Muscle of leg (tissue), 16 donors: ENCODE measurements at places on chromosomes 3 and 15. TPM values are rescaled to one million over a fixed set of nuclear protein-coding genes. Genes with fewer than 3 reads are reported as not detected.

DNA sequence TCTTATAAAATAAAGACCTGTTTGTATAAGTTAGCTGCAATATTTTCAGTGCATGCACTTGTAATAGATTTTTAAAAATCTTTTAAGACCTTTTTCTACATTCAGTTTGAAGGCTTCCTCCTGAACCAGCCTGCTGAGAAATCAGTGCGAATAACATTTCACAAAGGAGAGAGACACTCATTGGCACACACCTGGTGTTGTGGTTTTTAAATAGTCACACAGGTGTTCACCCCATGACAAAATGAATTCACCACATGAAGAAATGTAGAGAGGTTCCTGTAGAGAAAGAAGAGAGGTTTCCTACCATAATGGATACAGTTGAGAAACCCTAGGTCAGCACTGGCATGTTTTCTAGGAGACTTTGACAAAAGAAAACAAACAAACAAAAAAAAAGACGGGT lies 237.3 kb downstream of the CNTN6 start:
- no peak overlapping the region for H3K4me3 ChIP-seq
- H3K27me3 ChIP-seq: no peaks in the 10 kb centered on the region
- DNase-seq: no peak
- H3K4me1 ChIP-seq: no peaks in the 10 kb centered on the region

DNA sequence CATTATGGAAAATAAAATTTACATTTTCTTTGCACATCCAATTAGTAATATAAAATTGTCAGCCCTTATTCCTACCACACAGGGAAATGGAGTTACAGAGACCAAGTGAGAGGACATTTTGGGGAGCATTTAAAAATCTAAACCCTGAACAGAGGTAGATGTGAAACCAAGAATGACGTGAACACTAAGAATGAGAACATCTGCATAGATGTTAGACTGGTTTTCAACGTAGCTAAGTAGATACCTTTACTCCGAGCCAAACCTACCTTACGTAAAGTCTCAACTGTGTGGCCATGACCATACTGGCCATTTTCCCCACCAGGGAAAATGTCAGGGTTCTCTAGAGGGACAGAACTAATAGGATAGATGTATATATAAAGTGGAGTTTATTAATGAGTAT lies 51.4 kb upstream of the THBS1 start:
- no peak overlapping the region for H3K27ac ChIP-seq
- H3K36me3 ChIP-seq: no peaks in the 10 kb centered on the region
- DNase-seq: no peak
- no peaks in the 10 kb centered on the region for H3K4me1 ChIP-seq
- no peaks in the 10 kb centered on the region for H3K27me3 ChIP-seq
- no peak overlapping the region for H3K4me3 ChIP-seq

- peaks cover 5% of the 10 kb centered on the region for H3K36me3 ChIP-seq
- no peak overlapping the region for H3K27ac ChIP-seq
- DNase-seq: no peak
- no peak overlapping the region for H3K4me3 ChIP-seq
- H3K4me1 ChIP-seq: no peaks in the 10 kb centered on the region
- H3K27me3 ChIP-seq: no peaks in the 10 kb centered on the region
Measured at GRCh38 chr3:165827233-165827632, 10.0 kb downstream of the BCHE start.

- H3K4me3 ChIP-seq: no peak overlapping the region
- no peaks in the 10 kb centered on the region for H3K36me3 ChIP-seq
- no peak for DNase-seq
- H3K27ac ChIP-seq: no peak overlapping the region
- no peaks in the 10 kb centered on the region for H3K27me3 ChIP-seq
- H3K4me1 ChIP-seq: no peaks in the 10 kb centered on the region
Measured at GRCh38 chr15:47367726-47368390, 349.4 kb upstream of the SEMA6D start.

GRCh38 chr3:17394541-17395155 lies 347.8 kb downstream of the TBC1D5 start:
- H3K4me3 ChIP-seq: no peak overlapping the region
- H3K27me3 ChIP-seq: no peaks in the 10 kb centered on the region
- no peaks in the 10 kb centered on the region for H3K4me1 ChIP-seq
- no peak overlapping the region for H3K27ac ChIP-seq

DNA sequence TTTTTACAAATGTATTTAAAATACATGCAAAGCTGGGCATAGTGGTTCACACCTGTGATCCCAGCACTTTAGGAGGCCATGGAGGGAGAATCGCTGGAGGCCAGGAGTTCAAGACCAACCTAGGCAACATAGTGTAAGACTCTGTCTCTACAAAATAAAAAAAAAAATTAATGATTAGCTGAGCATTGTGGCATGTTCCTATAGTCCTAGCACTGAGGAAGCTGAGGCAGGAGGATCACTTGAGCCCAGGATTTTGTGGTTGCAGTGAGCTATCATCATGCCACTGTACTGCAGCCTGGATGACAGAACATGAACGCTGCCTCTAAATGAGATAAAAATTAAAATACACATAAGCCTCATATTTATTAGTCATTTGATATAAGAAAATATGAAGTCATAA lies 142.8 kb downstream of the TCF12 start:
- no peaks in the 10 kb centered on the region for H3K36me3 ChIP-seq
- H3K4me1 ChIP-seq: no peaks in the 10 kb centered on the region
- H3K27ac ChIP-seq: no peak overlapping the region

GRCh38 chr15:62173215-62173614 lies 8.1 kb upstream of the C2CD4B start:
- peaks cover 4% of the 10 kb centered on the region for H3K4me1 ChIP-seq
- H3K27me3 ChIP-seq: no peaks in the 10 kb centered on the region
- DNase-seq: peak; percentile 58
- H3K27ac ChIP-seq: peak overlapping the region; percentile 82
- H3K36me3 ChIP-seq: no peaks in the 10 kb centered on the region

- H3K4me1 ChIP-seq: peaks cover 17% of the 10 kb centered on the region
- no peak overlapping the region for H3K4me3 ChIP-seq
- no peak for DNase-seq
- peaks cover 2% of the 10 kb centered on the region for H3K27me3 ChIP-seq
Measured at GRCh38 chr3:196144383-196145105, 62.7 kb upstream of the TFRC start.

DNA sequence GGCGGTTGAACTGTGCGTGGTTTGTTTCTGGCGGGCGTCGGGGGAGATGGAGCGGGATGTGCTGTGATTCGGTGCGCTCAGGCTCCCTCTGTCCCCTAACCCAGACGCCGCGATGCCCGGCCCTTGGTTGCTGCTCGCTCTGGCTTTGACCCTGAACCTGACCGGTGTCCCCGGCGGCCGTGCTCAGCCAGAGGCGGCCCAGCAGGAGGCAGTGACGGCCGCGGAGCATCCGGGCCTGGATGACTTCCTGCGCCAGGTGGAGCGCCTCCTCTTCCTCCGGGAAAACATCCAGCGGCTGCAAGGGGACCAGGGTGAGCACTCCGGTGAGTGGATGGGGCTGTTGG lies 1.2 kb downstream of the TRH start:
- no peaks in the 10 kb centered on the region for H3K36me3 ChIP-seq
- no peak overlapping the region for H3K27ac ChIP-seq
- H3K27me3 ChIP-seq: peaks cover 66% of the 10 kb centered on the region
- peaks cover 14% of the 10 kb centered on the region for H3K4me1 ChIP-seq

DNA sequence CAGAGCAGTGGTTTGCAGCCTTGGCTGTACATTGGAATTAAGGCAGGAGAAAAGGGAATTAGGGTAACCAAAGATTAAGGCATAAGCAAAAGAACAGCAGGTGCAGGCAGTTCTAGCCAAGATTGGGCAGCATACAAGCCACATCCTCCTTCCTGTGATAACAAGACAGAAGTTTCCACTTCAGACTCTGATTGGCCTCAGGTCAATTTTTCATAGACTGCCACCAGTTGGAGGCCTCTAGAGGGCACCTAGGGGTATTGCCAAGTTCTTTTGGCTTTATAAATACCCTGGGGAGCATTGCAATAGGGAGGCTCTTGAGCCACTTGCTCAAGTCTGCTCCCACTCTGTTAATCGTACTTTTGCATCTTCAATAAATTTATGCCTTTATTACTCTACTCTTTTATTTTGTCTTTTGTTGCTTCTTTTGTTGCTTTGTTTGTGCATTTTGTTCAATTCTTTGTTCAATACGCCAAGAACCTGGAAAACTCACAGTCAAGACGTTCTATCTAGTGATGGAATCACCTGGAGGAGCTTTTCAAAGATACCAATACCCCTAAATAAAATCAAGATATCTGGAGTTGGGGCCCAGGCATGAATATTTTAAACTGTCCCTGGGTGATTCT lies 32.2 kb upstream of the FMN1 start:
- H3K27me3 ChIP-seq: no peaks in the 10 kb centered on the region
- peaks cover 3% of the 10 kb centered on the region for H3K4me1 ChIP-seq
- no peaks in the 10 kb centered on the region for H3K36me3 ChIP-seq
- H3K4me3 ChIP-seq: no peak overlapping the region
- H3K27ac ChIP-seq: no peak overlapping the region

- peaks cover 2% of the 10 kb centered on the region for H3K27me3 ChIP-seq
- H3K4me1 ChIP-seq: no peaks in the 10 kb centered on the region
- DNase-seq: no peak
- H3K4me3 ChIP-seq: no peak overlapping the region
- no peak overlapping the region for H3K27ac ChIP-seq
- no peaks in the 10 kb centered on the region for H3K36me3 ChIP-seq
Measured at GRCh38 chr3:23791678-23792077, 14.1 kb upstream of the UBE2E1 start.

- H3K4me3 ChIP-seq: no peak overlapping the region
- DNase-seq: no peak
- H3K27me3 ChIP-seq: no peaks in the 10 kb centered on the region
Measured at GRCh38 chr15:33500432-33501195, 189.8 kb downstream of the RYR3 start.

- peaks cover 3% of the 10 kb centered on the region for H3K4me1 ChIP-seq
- DNase-seq: peak; percentile 24
- H3K36me3 ChIP-seq: no peaks in the 10 kb centered on the region
- no peaks in the 10 kb centered on the region for H3K27me3 ChIP-seq
- peak overlapping the region; percentile 12 for H3K4me3 ChIP-seq
Measured at GRCh38 chr15:57746786-57747185, 40.3 kb downstream of the POLR2M start.

GRCh38 chr3:21433751-21434150 lies 317.3 kb downstream of the ZNF385D start:
- H3K27me3 ChIP-seq: no peaks in the 10 kb centered on the region
- DNase-seq: no peak
- no peaks in the 10 kb centered on the region for H3K36me3 ChIP-seq
- H3K4me3 ChIP-seq: no peak overlapping the region
- H3K4me1 ChIP-seq: peaks cover 5% of the 10 kb centered on the region

DNA sequence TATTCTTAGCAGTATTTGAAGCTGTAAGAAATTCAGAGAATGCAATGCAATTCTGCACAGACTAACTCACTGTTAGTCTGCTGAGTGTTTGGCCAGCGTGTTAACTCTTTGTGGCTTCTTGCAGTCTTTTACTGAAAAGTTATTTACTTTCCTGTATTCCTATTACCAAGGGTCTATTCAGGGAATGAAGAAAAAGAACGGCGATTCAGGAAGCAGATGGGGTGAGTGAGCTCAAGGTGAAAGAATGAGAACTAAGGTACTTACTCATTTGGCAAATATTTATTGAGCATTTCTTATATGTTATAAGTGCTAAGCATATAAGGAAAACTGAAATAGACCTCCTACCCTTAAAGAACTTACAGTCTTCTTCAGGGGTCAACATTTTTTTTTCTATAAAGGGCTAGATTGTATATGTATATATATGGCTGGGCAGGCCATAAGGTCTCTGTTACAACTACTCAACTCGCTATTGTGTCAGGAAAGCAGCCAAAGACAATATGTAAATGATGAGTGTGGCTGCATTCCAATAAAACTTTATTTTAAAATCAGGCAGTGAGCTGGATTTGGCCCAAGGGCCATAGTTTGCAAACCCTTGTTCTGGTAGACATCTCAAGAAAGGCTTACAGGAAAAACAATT lies 271.9 kb upstream of the GADL1 start:
- H3K4me1 ChIP-seq: peaks cover 4% of the 10 kb centered on the region
- peak; percentile 68 for DNase-seq
- H3K27ac ChIP-seq: no peak overlapping the region
- H3K27me3 ChIP-seq: no peaks in the 10 kb centered on the region

DNA sequence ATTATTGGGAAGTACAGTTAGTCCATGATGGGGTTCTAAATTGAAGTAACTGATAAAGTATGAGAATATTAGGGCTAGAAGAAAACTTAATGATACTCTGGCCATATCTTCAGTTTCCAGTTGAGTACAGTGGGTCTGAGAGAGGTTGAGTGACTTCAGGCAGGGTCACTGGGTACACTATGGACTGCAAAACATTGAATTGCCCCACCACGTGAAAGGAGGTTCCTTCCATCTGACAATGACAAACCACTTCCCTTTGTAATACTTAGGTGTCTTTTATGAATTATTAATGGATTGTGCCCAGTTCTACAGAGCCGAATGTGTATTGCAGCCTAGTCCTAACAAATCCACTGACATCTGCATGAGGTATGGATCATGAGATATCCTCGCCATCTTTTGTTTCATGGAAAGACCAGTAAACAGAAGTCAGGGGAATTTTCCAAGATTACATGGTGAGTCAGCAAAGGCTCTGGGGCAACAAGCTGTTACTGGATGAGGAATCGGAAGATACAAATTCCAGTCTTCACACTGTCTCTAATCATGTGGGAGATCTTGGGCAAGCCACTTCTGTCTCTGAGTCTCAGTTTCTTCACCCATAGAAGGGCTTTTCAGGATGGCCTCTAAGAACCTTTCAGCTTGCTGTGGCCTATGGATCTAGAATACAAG lies 66.5 kb upstream of the BCL6 start:
- H3K4me1 ChIP-seq: peaks cover 23% of the 10 kb centered on the region
- no peaks in the 10 kb centered on the region for H3K36me3 ChIP-seq
- peak overlapping the region; percentile 25 for H3K27ac ChIP-seq

DNA sequence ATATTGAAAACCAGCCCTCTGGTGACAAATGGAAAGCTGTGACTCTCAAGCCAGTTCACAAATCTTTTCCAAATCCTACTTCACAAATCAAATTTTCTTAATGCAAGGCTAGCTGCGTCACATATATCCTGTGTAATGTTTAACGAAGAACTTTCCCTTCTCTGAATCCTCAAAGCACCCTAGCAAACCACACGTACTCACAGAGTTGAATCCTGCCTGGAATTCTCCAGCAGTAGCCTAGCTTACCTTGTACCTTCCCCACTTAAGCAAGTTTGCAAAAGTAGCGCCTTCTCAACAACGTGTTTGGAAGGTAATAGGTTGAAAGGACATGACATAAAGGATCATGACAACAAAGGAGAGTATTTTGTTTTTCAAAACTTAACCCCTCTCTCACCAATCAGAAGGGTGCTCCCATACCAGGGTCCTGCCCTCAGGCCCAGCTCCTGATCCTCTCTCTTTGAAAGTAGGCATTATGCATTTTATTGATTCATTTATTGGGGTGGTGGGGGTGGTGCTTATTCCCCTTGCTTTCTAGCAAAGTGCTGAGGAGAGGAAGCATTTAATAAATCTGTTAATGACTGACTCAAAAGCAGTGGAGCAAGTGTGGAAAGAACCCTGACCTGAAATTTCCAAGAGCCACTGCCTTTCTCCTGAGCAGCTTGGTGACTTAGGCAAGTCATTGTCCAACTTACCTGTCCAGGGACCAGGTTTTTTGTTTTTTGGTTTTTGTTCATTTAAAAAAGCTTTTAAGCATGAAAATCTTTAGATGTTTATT lies 531.6 kb downstream of the MECOM start:
- H3K27ac ChIP-seq: no peak overlapping the region
- no peaks in the 10 kb centered on the region for H3K27me3 ChIP-seq
- no peaks in the 10 kb centered on the region for H3K4me1 ChIP-seq
- no peak for DNase-seq

Gene CAPN3
- total RNA-seq: 207 TPM

Gene GOLGA6L7
- total RNA-seq: not detected

Gene FOXB1
- not detected for total RNA-seq

Gene GOLGA8B
- total RNA-seq: 15.6 TPM

Gene WDR72
- 0.22 TPM for total RNA-seq

Gene RLBP1
- not detected for total RNA-seq

Gene CPEB1
- 1.3 TPM for total RNA-seq

Gene PDZRN3
- total RNA-seq: 57.1 TPM

Gene ZNF385D
- 10.6 TPM for total RNA-seq

Gene SH2D7
- total RNA-seq: not detected

Gene THRB
- total RNA-seq: 3.1 TPM

Gene TBCCD1
- 13.3 TPM for total RNA-seq

Gene CPB1
- total RNA-seq: 2.4 TPM
